CD4-positive, alpha-beta T cell (primary cell): ENCODE measurements at places on chromosomes 4 and X.

DNA sequence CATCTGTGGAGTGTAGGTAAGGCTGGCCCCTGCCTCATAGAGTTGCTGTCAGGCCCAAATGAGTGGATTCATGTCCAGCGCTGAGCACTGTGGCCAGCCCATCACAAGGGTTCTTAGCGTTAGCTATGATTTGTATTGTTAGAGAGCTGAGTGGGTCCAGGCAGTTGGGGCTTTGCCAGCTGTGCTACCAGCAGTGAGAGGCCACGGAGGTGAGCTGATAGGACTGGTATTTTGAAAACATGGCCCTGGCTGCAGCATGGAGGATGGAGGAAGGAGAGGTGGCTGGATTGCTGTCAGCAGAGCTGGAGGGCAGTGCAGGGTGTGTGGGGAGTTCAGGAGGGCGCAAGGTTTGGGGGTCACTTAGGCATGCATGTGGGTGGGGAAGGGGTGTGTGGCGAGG lies 69.8 kb downstream of the PSAPL1 start:
- DNase-seq = no peak

- no peak for DNase-seq
Measured at GRCh38 chr4:137819964-137820383, 287.7 kb upstream of the PCDH18 start.

- no peak for DNase-seq
Measured at GRCh38 chrX:7389576-7389975, 241.6 kb upstream of the PUDP start.

- no peak for DNase-seq
Measured at GRCh38 chrX:21700275-21700674, 42.1 kb upstream of the KLHL34 start.
